ENCODE measurements at places on chromosomes 7 and 10.

GRCh38 chr7:20076835-20077234 lies 140.3 kb downstream of the MACC1 start:
- DNase-seq, result no peak

DNA sequence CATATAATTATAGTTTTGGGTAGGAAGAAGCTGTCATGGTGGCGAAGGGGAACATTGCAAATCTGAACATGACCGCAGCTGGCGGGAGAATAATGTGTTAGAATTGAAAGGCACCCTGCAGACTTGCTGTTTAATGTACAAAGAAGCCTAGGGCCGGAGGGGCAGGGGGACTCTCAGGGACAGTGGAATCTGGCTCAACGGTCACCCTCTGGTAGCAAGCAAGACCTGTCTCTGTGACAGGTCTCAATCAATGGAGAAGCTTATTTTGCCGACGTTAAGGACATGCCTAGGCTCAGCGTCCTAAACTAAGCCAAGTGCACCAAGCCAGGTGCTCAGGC lies 177.3 kb downstream of the NSUN6 start:
- no peak for DNase-seq

GRCh38 chr10:132978542-132978941 lies 36.2 kb upstream of the CFAP46 start:
- no peak for DNase-seq

- no peak for DNase-seq
Observed at GRCh38 chr10:126369125-126369710, 19.1 kb downstream of the ADAM12 start.

DNA sequence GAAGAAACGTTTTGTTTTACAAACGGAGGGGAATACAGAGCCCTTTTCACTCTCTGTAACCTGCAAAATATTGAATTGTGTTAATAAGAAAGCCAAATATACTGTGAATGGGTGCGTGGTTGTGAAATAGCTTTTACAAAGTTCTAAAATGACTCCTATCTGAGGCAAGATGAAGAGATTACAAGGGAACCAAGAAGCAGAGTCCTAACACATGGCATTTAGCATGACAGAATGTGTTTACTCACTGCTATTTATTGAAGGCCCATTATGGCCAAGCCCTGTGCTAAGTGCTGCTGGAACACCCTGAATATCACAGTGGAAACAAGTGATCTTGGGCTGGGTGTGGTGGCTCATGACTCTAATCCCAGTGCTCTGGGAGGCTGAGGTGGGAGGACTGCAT lies 12.9 kb downstream of the JCAD start:
- DNase-seq, result no peak

DNA sequence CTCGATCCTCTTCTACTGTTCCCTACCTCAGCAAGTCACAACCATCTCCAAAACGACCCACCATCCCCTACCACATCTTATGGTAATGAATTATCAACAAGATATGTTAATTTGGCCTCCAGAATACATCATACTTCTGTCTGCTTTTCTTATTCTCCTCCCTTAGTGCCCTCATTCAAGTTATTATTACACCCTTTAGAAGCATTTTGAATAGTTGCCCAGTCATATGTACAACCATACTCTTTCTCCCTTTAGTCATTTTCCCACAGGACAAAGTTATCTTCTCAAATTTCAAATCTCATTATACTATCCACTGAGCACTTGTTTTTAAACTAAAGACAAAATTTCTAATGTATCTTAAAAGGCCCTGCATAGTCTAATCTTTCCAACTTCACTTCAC lies 71.0 kb downstream of the GNAT3 start:
- DNase-seq, result no peak

- DNase-seq, result no peak
Observed at GRCh38 chr10:51176976-51177695, 102.8 kb downstream of the PRKG1 start.

GRCh38 chr10:97069576-97070362 lies 116.0 kb downstream of the SLIT1 start:
- no peak for DNase-seq

- DNase-seq, result no peak
Observed at GRCh38 chr10:7283246-7283645, 127.6 kb downstream of the SFMBT2 start.

DNA sequence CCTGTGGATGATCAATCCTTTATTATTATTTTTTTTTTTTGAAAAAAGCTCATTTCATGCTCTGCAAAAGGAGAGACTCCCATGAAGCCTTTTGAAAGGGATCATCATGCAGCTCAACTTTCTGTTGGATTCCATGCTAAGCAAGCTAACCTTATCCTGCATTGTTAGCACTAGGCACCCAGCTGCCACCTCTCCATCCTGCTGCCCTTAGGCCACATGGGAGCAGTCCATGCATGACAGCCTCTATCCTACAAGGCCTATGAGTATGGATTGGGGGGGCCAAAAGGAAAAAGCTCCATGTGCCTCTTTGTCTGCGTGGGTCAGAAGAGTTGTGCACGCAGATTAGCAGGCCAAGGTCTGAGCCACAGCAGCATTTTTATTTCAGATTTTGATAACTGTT lies 19.2 kb downstream of the SMNDC1 start:
- DNase-seq, result no peak

- no peak for DNase-seq
Observed at GRCh38 chr10:19283285-19283684, 234.7 kb downstream of the MALRD1 start.

GRCh38 chr7:1193593-1194424 lies 33.8 kb upstream of the ZFAND2A start:
- peak; percentile 38 for DNase-seq

DNA sequence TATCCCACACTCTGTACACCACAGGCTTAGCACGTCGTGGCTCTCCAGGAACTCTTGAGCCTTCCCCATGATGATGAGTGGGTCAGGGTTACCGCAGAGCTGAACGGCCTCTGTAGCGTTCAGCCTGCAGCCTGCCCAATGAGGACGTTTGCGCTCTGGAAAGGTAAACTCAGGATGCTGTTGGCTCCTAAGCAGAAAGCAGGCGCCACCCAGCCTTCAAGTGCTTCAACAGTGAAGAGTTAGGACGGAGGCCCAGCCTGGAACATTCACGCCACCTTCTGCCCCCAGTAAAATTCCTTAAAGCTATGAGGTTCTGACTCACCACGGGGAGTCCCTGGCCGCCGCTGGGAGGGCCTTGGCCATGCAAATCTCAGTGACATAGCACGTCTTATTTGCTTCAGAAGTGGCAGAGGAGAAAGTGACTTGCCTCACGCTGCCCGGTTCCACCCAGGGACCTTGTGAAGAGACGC lies 161.5 kb upstream of the SH2B2 start:
- no peak for DNase-seq

- DNase-seq, result no peak
Observed at GRCh38 chr10:100890673-100891317, 22.0 kb upstream of the SLF2 start.

- DNase-seq, result no peak
Observed at GRCh38 chr7:136869001-136869961, 829 bp downstream of the CHRM2 start.

DNA sequence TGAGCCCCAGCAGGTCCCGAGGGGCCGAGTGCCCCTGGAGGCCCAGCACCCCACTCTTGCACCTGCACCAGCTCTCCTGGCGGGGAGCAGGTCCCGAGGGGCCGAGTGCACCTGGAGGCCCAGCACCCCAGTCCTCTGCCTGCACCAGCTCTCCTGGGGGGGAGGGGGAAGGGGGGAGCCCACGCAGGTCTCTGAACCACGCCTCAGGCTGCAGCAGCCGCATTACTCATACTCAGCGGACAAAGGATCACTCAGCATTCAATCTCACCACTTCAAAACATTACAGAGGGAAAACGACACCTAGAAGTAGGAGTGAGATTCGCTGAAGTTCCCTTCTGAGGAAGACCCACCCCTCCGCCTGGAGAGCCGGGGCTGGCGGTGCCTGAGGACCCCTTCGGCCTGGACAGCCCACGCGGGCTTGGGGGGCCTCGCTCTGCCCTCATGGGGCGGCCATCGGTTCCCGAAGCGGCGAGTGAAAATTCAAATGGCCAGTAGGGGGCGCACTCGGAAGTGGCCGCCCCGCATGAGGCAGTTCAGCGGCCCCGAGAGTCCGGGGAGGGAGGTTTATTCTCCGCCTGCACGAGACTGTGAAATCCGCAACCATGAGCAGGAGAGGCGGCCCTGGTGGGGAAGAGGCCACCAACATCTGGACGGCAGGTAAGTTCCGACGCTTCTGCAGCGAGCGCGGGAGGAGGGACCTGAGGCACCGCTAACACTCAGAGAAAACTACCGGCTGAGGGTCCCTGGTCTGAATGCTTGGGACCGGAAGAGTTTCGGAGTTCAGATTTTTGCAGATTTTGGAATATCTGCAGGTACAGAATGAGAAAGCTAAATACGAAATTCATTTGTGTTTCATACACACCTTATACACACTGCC lies 1.1 kb upstream of the GPER1 start:
- DNase-seq, result peak; percentile 70

GRCh38 chr7:18515067-18515466 lies 19.5 kb downstream of the HDAC9 start:
- DNase-seq, result no peak

DNA sequence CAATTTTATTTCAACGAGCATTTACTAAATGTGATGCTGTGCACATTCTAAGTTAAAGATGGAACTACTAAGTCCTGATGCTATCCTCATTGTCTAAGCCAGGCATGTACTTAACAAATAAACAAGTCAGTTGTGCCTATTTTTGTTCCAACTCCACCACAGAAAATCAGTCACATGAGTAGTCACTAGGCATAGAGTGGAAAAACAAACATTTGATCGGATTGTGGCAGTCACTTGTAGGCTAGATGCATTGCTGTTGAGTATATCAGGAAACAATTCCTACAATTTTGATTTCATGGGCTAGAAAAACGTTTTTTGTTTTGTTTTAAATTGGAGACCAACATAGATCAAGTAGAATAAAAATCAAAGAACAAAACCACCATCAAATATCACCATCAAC lies 177.6 kb upstream of the SLC25A13 start:
- no peak for DNase-seq

DNA sequence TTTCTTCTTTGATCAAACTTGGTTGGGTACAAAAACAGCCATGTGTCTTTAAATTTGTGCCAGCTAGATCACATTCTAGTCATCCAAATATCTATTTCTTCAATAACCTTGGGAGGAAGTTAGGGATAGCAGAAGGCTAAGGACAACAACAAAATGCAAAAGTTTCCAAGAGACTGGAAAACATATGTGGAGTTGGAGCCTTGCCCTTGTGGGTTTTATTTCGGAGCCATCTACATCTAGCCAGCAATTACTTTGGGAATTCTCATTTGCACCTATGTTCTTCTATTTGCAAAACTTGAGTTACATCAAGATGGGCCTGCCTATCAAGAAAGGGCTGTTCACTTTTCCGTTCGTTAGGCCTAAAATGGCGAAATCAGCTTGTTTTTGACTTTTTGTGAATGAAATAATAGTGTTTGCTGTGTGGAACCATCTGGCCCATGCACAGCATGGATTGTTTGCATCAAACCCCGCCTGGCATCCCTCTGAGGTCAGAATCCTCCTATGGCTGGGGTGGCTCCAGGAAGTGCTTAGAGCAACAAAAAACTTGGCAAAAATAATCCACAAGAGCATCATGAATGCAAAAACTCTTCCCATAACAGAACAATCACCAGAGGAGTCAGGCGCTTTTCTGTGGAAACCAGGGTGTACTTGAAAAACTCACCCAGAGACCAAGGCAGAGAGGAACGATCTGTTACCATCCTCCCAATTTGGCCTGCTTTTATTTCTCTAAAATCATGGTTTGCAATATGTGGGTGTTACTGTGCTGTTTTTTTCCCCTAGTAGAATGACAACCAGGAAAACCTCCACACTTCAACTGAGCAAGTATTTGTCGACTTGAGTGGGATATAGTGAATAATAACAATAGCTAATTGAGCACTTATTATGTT lies 36.2 kb upstream of the XPNPEP1 start:
- DNase-seq, result no peak

DNA sequence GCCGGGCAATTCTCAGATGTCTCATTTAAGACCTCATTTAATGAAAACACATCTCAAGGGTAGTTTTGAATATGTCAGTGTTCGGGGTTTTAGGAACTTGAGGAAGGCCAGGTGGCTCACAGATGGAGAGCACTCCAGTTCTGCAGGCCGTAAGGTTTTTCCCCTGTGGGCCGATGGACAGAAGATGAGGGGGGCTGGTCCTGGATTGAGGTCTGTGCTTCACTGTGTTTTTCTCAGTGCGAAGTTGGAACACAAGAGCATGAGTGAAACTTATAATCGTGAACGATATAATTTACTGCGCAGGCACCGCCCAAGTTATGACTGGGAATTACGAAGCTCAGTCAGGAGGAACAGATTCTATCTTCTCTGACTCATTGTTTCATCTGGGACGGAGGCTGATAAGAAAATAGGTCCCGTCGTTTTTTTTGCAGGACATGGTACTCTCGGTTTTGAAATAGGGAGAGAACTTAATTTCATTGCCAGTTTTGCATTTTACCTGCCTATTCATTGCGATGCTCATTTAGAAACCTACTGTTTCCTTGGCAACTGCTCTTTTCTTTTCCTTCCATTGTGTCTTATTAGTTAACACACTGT lies 591.0 kb upstream of the PFKP start:
- no peak for DNase-seq

Measured in stimulated activated CD4-positive, alpha-beta T cell treated with anti-CD3 and anti-CD28 coated beads, Interleukin-4, amount 100 ng/mL, for 1 hour (primary cell).